ENCODE measurements at places on chromosomes 13 and 19.

GRCh38 chr19:45771311-45771933, 2.4 kb upstream of the SIX5 start:
- no peak for DNase-seq

DNA sequence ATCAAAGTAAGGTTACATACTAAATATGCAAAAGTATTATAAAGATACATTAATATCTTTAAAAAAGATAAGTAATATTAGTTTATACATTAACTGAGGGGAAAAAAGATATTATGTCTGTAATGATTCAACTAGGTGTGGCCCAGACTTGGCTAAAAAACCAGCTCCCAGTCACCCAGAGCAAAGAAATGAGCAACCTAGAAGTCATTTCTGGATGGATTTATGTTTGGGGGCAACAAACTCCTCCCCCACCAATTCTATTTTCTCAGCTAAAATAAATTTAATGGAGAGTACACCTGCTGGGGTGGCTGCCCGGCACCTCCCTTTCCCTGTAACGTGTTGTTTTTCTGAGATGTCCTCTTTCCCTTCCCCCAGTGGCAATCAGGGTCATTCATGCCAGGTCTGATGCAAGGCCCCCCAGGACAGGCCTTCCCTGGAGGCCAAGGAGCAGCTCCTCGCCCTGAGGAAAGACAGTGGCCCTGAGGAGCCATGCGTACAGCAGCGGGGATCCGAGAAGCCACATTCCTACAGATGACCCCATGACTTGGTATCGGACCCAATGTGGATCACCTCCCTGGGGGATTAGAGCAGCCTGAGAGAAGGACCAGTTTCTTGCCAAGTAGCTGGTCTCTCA, 78.6 kb upstream of the DOCK9 start:
- DNase-seq = no peak

GRCh38 chr19:35776102-35776788, 881 bp downstream of the ARHGAP33 start:
- no peak for DNase-seq

DNA sequence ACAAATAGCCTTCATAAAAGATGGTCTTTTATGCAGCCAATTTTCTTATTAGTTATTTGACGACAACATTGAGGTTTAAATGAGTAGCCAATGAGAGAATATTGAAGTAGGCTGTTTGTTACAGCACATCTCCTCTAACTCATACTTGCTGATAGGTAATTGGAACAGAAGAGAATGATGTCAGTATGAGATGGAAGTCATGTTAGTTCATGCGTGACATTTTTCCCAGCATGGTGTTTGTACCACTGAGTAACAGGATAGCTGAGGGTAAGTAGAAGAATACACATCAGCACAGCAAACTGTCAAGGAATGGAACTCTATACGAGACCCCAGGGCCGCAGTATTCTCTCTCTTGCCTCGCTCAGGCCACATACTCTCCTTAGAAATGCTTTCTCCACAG, 37.2 kb downstream of the COL4A2 start:
- DNase-seq = no peak

DNA sequence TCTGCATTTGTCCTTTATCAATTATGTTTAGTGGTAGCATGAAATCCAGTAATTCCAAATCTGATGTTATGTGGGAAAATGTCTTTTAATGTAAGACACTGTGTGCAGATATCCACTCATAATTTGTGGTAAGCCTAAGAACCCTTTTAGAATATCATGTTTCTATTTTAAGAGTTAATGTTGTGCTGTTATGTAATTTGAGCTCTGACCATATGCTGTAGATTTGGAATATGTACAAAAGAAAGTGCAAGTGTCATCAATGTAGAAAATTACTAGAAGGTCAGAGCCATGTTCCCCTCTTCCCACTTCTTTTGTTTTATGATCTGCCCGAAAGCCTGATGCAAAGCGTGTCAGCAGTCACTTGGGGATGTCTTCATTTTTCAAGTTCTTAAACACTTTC, 44.5 kb downstream of the SCEL start:
- DNase-seq = no peak

DNA sequence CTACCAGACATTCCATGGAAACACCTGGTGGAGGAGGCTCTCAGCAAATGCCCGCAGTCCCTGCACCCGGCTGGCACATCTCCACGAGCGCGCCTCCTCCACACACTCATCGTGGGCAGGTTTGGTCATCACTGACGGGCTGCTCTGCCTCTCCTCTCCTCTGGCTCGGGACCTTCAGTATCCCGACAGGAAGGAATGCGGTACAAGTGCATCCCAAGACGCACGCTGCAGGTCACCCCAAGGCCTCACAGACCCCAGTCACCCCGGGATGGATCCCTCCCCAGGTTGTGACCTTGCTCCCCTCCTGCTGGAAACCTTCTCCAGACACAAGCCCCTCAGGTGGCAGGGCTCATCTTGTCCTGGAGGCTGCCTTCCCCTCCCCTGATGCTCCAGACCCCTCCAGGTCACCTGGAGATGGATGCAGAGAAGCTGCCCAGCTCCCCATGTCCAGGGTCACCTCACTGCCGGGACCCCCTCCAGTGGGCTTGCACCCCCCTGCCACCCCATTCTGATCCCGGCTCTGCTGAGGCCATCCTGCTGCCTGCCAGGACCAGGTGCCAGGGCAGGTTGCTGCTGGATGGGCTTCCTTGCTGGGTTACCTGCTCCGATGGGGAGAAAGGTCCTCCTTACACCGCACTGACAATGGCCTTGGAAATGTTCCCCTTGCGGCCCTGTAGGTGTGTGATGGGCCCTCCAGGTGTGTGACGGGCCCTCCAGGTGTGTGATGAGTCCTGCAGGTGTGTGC, 29.9 kb downstream of the C13orf46 start:
- no peak for DNase-seq
